Stimulated activated CD8-positive, alpha-beta memory T cell treated with anti-CD3 and anti-CD28 coated beads, Interleukin-2, amount 100 ng/mL, for 48 hours (primary cell): ENCODE measurements at places on chromosomes 7 and 10.

DNA sequence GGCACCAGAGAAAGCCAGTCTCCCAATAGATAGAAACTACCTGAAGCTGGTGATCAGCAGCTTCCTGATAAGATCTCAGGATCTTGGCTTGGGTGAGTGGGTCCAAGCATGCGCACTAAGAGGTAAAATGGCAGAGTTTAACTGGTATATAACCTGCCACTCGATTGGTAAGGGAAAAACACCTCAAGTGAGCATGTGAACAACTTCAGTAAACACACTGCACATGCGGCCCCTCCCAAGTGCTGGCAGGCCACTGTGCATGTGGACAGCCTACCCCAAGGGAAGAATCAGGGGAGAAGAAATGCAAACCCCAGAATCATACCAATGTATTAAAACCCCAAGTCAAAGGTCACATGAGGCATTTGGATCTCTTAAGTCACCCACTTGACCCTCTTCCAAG, 17.7 kb upstream of the PON1 start:
- no peak for DNase-seq

- no peak for DNase-seq
These were observed 145.5 kb upstream of the AGR3 start for GRCh38 chr7:17027143-17027788.

DNA sequence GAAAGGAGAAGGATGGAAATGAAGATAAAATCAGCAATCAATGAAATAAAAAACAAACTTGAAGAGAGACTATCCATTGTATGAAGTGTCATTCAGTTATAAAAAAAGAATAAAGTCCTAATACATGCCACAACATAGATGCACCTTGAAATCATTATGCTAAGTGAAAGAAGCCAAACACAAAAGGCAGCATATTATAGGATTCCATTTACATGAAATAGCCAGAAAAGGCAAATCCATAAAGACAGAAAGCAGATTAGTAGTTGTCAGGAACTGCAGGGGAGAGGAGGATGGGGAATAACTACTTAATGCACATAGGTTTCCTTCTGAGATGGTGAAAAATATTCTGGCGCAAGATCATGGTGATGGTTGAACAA, 6.6 kb upstream of the PON1 start:
- no peak for DNase-seq

DNA sequence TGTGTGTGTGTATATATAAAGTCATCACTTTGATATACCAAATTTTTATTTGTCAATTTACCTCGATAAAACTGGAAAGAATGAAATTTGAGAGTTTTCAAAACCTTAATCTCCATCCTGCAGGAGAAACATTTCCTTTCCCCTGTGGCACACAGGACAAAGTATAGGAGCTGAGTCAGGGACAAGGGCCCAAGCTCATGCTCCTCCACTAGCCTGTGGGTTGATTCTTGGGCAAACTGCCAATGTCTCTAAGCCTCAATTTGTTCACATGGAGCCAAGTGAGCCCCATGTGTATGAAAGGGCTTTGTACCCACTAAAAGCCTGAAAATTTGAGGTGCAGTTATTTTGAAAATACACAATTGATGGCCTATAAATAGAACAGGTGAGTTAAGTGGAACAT, 60.3 kb upstream of the IL6 start:
- DNase-seq = no peak

DNA sequence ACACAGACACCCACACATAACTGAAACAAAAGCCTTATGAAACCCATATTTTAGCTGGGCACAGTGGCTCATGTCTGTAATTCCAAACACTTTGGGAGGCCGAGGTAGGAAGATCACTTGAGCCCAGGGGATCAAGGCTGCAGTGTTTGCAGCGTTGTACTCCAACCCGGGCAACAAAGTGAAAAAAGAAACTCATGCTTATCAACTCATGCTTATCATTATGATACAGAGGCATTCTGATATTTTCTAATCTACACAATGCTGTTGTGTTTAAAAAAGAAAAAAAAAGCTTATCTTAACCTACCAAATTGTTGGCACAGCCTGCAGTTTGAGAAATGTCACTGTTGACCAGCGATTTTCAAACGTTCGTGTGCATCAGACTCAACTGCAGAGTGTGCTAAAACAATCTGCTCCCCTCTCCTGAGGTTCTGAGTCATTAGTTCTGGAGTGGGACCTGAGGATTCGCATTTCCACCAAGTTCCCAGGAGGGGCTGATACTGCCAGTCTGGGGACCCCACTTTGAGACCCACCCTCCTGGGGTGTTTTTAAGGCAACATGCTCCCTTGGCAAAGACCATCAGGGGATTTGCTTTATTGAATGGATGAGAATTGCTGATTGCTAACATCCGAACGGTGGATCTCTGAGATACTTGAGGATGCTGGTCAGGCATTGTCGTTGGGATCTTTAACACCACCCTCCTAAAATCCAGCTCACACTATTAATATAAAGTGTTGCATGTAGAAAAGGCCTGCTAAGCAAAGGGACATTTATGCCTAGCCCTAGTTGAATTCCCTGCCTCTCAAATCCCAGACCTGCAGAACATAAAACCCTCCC, 16.2 kb downstream of the CHST3 start:
- DNase-seq = no peak

DNA sequence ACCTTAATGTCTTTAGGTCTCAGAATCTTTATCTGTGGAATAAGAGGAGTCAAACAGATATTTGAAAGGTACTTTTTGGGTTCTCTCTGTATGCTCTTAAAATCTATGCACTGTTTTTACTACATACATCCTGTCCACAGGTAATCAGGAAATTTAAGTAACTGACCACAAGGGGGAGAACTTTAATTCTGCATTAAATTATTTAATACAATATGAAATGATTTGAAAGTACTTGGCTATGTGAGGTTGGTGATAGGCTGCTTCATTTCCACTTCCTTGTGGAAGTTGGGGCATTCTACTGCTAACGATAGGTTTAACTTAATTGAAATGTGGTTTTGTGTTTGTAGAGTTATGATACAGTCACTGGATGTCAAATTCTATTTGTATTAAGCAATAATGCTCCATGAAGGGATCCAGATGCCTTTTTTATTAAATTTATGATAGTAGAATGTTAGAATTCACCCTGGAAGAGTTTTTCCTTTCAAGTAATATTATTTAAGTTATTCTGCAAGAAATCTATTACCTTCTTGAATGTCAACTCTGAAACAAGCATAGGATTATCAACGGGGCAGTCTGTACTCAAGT, 6.0 kb downstream of the TEX47 start:
- DNase-seq = no peak

GRCh38 chr7:114623146-114623545, 208.5 kb downstream of the FOXP2 start:
- no peak for DNase-seq

- no peak for DNase-seq
These were observed 153.8 kb downstream of the NRF1 start for GRCh38 chr7:129765352-129765751.

GRCh38 chr10:54063514-54063913, 737.5 kb downstream of the PCDH15 start:
- DNase-seq = no peak

DNA sequence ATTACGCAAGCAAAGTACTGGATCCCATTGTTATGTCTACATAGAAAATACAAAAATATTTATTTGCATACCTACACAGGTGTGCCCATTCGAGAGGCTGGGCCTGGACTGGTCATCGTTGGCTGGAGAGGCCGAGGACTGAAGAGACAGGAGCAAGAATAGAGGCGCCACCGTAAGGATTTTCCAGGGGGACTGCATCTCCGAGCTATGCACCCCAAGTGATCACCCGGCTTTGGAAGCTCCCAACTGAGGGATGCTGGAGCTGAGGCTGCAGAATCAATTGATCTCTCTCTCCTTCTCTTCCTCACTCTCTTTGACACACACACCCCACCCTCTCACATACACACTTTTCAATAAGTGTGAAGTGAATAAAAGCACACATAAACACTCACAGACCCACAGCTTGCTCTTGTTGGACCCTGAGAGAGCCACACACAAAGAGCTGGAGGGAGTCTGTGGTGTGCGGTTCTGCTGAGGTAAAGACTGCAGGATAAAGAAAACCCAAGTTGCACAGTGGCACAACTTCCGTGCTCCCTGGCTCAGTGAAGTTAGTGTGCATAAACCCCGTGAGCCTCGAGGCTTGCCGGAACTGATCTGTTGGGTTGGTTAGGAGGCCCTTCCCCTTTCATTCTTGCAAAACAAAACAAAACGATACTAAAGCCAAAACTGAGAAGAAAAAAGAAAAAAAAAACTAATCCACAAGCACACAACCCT, at the start of gene AOAH:
Gene AOAH (minus strand): TSS at position 544 of the 714 bp plus-strand sequence. CDS start 346 bp downstream, at position 198.
- peak; percentile 60 for DNase-seq

DNA sequence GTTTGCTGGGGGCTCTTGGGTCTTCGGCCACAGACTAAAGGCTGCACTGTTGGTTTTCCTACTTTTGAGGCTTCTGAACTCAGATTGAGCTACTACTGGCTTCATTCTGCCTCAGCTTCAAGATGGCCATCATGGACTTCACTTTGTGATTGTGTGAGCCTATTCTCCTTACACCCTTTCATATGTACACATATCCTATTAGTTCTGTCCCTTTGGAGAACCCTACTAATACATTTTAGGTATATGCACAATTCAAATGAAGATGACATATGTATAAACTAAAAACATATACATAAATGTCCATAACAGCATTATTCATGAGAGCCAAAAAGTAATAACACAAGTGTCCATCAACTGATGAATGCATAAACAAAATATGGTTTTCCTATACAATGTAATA, 75.7 kb downstream of the GPR37 start:
- DNase-seq = no peak

GRCh38 chr7:70744492-70744891, 387.5 kb upstream of the GALNT17 start:
- DNase-seq = no peak

GRCh38 chr10:96390460-96390864, 31.7 kb upstream of the OPALIN start:
- DNase-seq = no peak

GRCh38 chr10:31803606-31804351, 124.9 kb downstream of the ARHGAP12 start:
- no peak for DNase-seq

DNA sequence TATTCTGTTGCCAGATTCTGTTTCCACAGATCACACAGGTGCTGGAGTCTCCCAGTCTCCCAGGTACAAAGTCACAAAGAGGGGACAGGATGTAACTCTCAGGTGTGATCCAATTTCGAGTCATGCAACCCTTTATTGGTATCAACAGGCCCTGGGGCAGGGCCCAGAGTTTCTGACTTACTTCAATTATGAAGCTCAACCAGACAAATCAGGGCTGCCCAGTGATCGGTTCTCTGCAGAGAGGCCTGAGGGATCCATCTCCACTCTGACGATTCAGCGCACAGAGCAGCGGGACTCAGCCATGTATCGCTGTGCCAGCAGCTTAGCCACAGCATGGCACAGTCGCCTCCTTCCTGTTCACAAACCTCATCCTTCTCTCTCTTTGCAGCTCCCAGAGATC, 237.5 kb upstream of the PRSS1 start:
- no peak for DNase-seq

GRCh38 chr7:47724335-47724982, 142.5 kb upstream of the TNS3 start:
- no peak for DNase-seq

- no peak for DNase-seq
These were observed 335.2 kb downstream of the PRPF18 start for GRCh38 chr10:13921941-13922340.

DNA sequence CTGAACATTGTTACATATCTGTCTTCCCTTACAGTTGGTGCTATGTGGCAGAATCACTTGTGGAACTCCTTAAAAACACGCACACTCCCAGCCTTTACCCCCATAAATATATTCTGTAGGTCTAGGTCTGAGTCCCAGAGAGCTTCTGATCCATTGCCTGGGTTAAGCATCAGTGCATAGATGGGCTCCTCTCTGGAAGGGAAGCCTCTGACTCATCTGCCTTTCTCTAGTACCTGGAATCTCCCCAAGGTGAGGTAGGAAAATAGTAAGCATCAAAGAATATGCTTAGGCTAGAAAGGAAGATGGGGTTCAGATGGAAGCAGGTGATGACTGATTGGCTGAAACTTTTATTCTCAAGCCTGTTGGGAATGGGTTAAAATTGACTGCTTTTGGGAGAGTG, 26.1 kb downstream of the PROSER2 start:
- DNase-seq = no peak

DNA sequence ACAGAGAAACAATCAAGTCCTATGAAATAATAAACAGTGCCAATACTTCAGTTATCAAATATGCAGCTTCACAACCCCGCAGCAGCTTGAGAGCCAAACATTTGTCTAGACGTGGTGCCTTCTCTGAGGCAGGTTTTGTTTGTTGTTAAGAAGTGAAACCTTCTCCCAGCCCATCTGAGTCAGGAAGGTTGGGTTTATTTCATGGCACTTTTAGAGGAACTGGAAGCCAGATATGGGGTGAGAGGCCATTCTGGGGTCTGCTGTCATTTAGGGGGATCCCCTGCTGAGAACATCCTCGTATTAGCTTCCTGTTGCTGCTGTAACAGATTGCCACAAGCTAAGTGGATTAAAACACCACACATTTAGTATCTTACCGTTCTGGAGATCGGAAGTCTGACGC, 113.6 kb downstream of the GRK5 start:
- DNase-seq = no peak

DNA sequence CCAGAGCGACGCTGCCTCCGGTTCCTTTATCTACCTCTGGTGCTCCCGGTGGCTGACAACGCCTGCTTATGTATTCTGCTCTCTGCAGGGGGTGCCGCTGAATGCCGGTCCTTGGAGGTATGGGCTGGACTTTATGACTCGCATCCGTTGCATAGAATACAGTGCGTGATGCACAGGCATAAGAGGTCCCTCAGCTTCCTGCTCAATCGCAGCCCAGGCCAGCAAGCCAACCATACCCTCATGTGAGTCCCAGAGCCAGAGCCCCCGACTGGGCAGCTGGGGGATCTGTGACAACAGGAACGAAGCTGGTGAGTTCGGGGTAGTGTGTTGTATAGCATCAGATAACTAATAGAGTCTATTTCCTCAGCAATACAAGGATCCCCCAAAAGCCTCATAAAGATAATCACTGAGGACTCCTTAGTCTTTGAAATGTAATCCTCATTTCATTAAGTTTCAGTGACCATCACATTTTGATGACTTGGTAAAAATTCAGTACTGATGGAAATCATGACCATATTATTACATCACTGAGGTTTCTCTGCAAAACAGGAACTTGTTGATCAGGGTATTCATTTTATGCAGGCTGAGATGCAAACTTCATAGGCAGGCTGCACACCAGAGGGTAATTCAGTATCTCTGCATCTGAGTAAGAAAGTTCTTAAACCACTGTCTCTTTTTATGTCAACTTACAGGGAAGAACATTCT, 607.8 kb downstream of the PTPRN2 start:
- DNase-seq = no peak
